ENCODE measurements at places on chromosomes 6 and 20.

GRCh38 chr6:82750556-82750955 is 315.1 kb downstream of the UBE3D start:
- DNase-seq: no peak

DNA sequence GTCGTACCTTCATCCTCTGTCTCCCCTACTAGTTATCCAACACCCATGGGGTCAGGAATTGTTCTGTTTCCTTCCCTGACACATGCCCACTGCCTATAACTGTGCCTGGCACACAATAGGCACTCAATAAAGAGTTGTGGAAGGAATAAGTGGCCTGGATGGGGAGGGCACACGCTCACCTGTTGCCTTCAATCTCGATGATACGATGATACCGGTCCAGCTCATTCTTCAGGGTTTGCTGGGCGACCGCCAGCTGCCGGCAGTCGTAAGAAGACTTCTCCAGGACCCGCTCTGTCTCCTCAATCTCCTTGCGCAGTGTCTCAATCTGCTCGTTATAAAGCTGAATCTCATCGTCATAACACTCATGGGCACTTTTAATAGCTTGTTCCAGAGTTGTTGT is 32.5 kb downstream of the BFSP1 start:
- no peak for DNase-seq

DNA sequence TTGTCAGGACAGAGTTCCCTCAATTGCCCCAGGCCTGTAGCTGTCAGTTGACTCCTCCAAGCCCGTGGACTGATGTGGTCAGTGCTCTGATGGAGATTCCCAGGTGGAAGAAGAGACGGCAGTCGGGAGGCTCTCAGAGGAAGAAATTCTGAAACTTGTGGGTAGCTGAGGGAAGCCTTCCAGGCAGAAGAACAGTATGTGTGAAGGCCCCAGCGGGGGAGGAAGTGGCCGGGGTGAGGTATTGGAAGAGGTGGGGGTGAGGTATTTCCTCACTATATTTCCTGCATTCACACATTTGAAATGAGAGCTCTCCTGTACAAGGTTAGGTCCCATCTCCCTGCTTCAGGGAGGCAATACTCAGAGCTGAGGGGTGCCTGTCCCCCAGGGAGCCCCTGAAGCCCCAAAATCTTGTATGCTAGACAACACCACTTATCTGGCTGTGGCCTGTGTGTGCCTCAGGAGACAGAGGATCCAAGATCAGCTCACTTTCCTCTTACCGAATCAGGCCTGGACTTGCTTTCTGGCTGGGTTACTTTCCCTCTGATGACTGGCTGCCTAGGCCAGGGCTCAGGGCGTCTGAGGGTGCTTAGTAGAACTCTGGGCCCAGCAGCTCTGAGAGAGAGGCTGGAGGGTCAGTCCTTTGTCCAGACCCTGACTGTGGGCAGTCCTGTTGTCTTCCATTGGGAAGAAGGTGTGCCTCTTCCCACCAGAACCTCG is 49.3 kb upstream of the MYL9 start:
- peak; percentile 60 for DNase-seq

GRCh38 chr6:148193063-148193680 is 149.5 kb upstream of the SASH1 start:
- no peak for DNase-seq

- no peak for DNase-seq
Measured at GRCh38 chr20:3194617-3195280, 9.7 kb downstream of the DDRGK1 start.

DNA sequence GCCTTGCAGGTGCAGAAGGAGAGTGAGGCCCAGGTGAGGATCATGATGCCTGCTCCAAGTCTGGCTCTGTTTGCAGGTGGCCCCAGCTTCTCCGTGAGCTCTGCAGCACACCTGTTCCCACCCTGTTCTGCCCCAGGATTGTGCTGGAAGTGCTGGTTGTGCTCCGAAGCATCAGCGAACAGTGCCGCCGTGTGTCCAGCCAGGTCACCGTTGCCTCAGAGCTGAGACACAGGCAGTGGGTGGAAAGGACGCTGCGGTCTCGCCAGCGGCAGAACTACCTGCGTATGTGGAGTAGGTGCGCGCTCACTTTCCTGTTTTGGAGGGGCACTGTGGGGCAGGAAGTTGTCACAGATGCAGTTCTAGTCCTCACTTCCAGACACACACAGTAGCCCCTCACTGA is 25.0 kb downstream of the ERMARD start:
- DNase-seq: no peak

- no peak for DNase-seq
Measured at GRCh38 chr6:156752666-156753301, 24.4 kb upstream of the ARID1B start.

DNA sequence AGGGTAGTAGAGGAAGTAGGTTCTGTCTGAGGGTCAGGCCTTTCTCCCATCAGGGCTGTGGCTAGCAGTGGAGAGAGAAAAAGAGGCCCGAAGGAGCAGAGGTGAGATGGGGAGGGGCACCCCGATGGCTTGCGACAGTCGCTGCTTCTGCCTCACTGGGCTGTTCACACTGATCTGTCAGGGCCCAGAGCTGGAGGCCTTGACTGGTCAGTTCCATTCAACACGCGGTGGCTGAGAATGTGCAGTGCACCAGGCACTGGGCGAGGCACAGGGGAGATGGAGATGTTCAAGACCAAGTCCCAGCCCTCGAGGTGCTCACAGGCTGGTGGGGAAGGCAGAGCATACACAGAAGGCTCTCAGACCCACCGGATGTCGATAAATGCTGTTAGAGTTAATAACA is 21.4 kb downstream of the SLC12A5 start:
- no peak for DNase-seq

- no peak for DNase-seq
Measured at GRCh38 chr6:35662999-35663398, 25.7 kb downstream of the FKBP5 start.

- no peak for DNase-seq
Measured at GRCh38 chr6:170462366-170463020, 90.6 kb downstream of the PSMB1 start.

DNA sequence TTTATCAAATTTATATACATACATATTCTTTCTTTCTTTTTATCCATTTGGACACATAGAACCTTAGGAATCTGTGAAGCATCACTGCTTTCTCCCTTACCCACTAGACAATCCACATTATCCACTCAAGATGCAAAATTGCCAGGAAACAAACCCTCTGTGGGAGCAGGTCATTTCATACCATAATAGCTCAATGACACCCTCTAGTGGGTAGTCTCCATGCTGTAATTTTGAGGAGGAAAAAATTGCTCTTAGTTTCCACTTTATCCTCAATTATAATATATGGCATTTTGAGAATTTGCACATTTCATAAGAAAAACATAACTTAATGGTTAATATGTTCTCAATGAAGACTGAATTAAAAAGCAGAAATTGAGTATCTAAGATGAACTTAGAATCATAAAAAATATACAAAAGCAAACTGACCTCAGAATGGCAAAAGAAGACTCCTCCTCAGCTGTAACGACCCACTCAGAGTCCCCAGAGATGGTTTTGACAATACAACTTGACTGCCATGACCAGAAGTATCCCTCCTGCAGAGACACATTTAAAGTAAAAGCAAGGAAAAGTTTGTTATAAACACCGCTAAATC is 164.1 kb downstream of the FRK start:
- no peak for DNase-seq

DNA sequence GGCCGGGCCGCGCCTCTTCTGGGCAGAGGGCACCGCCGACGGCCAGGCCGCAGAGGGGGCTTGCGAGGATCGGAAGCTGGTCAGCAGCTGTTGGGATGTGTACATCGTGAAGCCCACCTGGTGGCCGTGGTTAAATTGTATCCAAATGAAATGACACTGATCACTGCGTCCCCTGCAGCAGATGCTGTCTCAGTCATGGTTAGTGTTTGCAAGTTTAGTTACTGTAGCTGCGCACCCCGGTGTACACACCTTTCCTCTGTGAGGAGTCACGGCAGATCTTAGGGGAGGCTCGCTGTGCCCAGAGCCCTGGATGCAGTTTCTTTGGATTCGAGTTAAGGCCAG is 653 bp downstream of the NAA20 start:
- DNase-seq: peak; percentile 12

GRCh38 chr6:48199499-48199898 is 88.5 kb upstream of the PTCHD4 start:
- no peak for DNase-seq

DNA sequence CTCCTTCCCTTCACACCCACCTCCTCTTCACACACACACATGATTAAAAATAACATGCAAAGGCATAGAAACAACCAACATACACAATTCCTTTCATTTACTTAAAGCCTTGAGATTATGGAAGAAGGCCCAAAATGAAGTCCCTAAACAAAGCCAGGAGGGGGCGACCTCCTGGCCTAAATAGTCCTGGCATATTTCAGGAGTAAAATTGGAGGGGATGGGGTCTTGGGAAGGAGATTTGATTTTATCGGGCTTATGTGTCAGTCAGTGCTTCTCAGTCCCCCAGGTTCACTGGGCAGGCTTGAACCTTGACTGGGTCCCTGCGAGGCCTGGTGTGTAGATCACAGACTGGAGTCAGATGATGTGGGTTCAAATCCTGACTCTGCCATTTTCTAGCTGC is 266.4 kb downstream of the SAMD5 start:
- DNase-seq: no peak

DNA sequence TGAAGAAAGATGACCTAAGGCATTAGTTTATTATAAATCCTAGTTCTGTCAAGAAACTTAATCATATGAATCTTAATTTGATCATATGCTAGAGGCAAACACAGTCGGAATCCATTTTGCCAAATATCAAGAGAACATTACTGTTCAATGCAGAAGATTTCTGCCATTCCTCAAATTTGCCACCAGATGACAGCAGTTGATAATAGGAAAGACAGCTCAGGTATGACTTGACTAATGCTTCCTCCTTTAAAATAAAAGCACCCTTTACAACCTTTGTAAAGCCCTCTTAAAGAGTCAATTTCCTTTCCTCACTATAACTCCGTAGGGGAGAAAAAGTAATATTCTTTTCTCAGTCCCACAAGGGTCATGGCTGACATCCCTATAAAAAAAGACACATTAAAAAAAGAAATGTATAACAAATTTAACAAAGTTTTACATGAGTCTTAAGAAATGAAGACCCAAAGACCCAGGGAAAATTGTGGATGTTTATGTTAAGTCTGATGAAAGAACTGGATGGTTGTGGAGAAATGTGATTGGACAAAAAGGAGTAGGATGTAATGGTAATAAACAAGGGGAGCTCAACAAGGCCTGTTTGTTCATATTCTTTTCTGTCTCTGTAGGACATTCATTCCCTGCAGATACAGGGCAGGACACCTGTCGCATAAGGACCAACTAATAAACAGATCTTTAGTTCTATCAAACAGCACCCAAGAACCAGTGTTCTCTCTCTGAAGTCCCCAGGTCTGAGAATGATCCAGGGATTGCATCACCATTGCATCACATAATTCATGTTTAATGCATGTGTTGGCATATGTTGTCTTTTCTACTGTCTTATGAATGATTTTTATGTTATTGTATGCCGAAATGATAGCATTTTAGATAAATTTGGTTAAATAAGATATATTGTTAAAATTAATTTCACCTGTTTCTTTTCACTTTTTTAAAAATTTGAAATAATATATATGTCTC is 23.0 kb upstream of the IL17A start:
- DNase-seq: peak; percentile 17

GRCh38 chr20:38658879-38659596 is 57.4 kb downstream of the ARHGAP40 start:
- peak; percentile 18 for DNase-seq

- DNase-seq: no peak
Measured at GRCh38 chr6:133288662-133289061, 47.5 kb downstream of the EYA4 start.

Data from central memory CD4-positive, alpha-beta T cell (primary cell).